ENCODE measurements at places on chromosomes 3 and 15.

DNA sequence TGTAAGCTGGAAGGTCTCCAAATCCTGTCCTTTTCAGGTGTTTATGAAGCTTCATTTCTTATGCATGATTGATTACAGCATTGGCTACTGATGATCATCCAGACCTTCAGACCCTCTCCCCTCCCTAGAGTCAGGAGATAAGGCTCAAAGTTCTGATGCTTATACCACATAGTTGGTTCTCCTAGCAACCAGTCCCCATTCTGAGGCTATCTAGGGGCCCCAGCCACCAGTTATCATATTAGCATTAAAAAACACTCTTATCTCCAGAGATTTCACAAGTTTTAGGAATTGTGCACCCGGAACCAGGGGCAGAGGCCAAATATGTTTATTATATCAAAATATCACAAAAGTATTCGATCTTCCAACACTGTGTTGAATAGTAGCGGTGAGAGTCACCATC, 953.1 kb downstream of the FHIT start:
- DNase-seq = no peak

- peak; percentile 68 for DNase-seq
Measured at GRCh38 chr3:153162513-153163392, 727 bp downstream of the RAP2B start.

DNA sequence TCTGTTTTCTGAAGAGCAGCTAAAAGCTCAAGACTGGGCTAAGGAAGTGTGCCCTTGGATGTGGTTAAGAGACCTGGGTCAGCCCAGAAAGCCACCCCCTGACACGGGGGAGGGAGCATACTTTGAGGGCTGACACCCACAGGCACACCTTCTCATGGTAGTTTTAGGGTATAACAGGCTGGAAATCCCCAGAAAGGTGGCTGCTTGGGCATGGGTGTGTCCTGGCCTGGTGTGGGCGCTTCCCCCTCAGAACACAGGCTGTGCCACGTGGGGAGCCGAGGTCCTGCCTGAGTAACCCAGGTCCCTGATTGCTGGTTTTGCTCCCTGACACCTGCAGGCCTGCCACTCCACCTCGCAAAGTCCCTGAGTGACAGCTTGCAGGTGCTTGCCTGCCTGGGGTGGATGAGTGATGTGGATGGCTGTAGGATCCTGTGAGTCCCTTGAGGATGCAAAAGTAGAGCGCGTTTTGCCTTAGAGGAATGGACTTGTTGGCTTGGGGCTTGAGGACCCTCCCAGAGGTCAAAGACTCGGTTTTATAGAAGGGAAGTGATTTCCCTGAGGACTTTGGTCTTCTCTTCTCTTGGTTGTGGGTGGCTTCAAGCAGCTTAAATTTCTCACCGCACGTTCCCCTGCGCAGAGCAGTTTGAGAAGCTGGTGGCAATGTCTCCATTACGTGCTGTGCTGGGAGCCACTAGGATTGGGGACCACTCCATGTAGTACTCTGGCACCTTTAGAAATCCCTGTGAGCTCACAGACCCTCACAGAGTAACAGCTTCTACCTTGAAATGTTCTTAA, 94.4 kb downstream of the DNASE1L3 start:
- DNase-seq = peak; percentile 49

DNA sequence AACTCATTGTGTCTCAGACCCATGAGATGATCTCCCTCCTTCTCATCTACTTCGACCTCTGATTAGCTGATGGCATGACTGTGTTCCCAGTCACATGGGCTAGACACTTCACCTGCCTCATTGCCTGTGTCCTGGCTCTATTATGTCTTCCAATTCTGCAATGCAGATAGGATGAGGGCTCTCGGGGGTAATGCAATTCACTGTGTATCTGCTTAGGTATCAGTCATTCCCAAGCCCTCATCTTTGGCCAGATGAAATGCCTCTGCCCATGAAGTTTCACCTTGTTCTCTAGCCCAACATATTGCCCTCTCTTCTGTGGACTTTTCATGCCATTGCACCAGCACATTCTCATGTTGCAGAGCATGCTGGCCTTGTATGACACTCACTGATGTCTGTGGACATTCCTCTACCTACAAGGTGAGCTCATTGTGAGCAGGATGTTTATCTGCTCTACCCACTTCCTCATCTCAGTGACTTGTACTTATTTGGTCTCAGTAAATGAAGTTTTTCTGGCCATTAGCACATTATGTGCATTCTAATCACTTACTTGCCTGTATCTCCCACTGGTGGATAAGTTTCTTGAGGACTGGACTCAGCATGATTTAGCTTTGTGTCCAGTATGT, 32.3 kb downstream of the MOBP start:
- no peak for DNase-seq

DNA sequence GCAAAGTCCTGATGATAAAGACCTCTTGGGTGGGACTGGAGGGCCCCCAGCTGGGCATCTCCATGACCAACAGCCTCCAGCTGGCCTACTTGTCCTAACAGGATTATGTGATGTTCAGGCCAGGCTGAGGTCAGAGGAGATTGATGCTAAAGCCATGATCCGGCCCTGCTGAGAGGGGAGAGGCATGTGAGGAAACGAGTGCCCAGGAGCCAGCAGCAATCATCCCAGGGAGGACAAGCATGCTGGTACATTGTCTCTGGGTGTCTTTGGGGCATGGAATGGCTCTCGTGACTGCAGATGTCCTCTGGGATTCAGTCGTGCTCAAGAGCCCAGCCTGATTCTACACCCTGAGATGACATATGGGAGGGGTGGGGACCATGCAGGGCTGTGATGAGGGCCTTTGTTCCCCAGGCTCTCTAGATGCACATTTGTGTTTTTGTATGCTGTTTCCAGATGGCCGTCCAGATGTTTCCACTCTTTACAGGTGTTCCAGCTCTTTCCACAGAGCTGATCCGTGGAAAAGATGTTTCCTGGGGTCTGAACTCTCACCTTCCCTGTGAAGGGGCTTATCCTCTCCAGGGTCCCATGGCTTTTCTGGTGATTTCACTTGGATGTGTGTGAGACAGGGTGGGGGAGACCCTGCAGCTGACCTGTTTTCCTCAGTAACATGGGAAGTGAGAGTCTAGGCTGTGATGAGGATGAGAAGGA, 20.2 kb downstream of the SLC24A1 start:
- DNase-seq = no peak

- DNase-seq = no peak
Measured at GRCh38 chr15:75725006-75725718, 12.5 kb upstream of the CSPG4 start.

GRCh38 chr3:61809879-61810278, 248.5 kb downstream of the PTPRG start:
- DNase-seq = no peak

- no peak for DNase-seq
Measured at GRCh38 chr3:140505213-140505612, 172.7 kb upstream of the TRIM42 start.
